ENCODE measurements at places on chromosomes 12 and 14.

GRCh38 chr14:94342334-94342934, 19.3 kb upstream of the SERPINA6 start:
- no peak for DNase-seq

- DNase-seq = no peak
These were observed 421 bp upstream of the RBMS2 start for GRCh38 chr12:56521209-56521589.

GRCh38 chr12:5807090-5807414, 138.0 kb downstream of the ANO2 start:
- DNase-seq = no peak

DNA sequence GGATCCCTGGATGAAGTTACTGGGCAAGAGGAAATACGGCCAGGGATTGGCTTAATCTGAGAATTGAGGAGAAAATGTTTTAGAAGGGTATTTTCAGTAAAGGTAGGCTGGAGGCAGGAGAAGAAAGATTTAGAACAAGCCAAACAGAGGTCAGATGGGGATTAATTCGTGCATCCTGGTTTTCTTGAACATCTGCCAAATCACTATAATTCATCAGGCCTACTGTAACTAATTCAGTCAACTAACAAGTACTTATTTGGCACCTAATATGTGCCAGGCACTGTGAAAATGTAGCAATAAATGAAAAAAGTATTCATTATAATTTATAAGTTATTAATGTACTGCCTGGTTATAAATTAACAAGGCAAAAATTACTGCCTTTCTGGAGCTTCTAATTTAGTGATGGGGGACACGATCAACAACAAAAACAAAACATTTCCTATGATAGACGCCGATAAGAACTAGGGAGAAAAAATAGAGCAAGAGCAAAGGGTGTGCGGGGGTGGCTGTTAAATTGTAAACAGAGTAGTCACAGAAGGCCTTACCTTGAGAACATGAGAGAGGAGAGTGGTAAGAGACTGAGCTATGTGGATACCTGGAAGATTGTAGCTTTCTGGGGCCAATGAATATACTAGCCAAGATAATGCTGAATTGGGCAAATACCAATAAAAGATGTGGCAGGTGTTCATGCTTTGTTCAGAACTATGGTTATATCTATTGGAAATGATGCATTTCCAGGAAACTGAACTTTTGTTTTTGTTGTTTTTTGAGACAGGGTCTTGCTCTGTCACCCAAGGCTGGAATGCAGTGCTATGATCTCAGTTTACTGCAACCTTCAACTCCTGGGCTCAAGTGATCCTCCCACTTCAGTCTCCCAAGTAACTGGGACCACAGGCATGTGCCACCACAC, 34.0 kb downstream of the DUSP16 start:
- DNase-seq = no peak

DNA sequence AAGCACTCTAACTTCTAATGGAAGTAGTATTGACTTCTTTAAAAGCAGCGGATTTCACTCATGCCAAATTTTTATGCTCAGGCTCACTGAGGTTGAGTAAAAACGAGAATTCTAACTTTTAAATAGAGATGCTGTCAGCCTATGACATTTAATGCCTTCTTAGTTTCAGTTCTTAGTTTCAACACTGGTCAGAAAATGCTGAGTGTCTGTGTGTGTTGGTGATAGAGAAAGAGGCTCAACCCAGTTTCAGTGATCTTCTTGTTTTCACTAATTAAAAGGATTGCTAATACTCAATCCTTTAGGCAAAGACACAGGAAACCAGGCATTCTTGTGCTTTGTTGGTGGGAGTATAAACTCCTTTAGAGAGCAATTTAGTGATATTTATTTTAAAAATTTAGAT, 31.0 kb downstream of the PEBP1 start:
- no peak for DNase-seq

DNA sequence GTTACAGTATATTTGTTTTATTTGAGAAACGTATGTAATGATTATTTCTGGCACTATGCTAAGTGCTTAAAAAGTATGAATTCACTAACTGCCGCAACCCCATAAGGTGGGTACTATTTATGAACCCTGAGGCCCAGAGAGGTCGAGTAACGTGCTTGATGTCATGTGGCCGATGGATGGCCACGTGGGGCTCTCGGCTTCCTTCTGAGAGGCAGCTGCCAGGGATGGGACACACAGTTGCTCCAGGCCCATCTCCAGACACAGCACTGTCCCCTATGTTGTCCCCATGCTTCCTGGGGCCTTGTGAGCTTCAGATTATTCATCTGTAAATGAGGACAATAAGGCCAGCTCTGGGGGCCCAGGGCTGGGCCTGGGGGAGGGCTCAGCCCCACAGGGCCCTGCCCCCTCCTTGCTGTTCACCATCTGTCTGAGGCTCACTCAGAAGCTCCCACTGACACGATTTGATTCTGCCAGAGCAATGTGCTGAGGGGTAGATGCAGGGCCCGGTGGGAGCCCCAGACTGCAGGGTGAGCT, 115.0 kb downstream of the CALM1 start:
- no peak for DNase-seq

DNA sequence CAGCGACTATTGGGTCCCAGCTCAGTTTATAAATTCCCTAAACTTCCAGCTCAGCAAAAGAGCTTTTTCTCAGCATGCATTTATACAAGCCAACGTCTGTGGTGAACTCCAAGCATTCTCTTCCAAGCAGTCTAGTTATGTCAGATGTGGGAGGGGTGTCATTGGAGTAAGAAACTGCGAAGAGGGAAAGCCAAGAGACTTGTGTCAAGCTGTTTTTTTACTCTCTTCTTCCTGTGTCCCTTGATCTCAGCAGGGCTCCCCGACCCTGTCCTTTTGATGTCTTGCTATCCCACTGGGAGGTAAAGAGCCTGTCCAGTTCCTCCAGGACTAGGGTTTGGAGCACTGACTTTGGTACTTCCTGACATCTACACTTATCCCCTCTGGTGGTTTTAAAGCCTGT, 69.0 kb downstream of the PPM1H start:
- no peak for DNase-seq

GRCh38 chr14:36519431-36520321, at the start of gene NKX2-1:
NKX2-1 (minus strand) TSS chr14:36520232; CDS start chr14:36520129, 103 bp downstream.
- DNase-seq = no peak

DNA sequence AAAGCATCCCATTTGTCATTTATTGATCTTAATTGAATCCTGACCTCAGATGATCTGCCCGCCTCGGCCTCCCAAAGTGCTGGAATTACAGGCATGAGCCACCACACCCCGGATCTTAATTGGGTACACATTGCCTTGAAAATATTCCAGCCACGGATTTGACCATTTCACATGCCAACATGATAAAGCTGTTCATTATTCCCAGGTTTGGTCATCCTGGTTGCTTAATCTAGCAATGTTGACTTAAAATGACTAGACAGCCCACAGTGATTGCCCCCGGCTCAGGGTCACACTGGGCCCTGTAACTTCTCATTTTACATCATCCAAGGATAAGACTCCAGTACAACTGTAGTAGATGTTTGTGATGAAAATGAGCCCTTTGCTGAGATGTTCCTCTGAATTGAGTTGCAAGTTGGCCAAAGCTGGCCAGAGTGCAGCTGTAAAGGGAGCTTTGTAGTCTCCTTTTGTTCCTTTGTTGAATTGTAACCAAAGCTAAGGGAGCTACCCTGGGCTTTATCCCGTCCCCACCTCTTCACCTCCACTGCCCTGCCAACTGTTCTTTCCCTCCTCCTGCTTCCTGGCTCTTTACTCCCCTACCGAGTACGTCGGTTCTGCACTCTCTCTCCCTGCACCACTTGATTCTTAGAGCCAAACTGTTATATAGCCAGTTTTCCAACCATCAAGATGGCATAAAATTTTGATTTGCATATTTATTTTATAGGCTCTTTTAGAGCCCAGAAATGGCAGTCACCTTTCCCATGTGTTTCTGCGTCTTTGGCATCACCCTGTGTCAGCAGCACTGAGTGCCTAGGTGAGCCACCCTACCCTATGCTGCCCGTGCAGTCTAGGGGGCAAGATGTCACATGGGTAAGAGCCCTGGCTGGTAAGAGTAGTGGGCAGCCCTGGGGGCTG, 141.3 kb upstream of the HIF1A start:
- no peak for DNase-seq

DNA sequence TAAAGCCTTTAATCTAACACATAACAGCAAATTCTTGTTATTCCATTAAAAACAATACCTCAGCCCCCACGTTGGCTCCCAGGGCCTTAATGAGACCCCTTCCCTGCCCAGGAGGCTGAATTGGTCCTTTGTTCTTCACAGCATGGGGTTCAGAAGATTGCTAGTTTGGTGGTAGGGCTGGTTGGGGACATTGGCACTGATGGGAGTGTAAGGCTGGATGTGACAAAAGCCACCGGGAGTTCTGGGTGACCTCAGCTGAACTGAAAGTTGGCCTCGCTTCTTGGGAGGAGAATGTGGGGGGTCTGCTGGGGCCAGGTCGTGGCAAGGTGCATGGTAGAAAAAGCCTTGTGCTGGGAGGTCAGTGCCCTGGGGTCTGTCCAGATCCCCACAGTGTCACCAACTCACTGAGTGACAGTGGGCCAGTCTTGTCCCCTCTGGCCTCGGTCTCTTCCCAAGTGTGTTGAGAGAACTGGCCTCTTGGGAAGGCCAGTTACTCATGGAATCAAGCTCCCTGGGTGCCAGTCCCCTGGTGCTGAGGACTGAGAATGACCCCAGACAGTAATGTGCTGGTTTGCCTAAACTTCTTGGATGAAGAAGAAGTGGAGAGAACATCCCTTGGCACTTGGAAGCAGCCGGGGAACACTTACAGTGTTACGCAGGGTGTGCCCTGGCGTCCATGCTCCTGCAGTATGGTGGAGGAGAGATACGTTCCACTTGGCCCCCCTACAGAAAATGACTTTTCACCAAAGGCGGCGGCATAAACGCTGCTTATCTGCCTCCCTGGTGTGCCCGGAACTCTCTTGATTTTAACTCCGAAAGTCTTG, 283.7 kb upstream of the RTL1 start:
- no peak for DNase-seq

- no peak for DNase-seq
These were observed 349.9 kb downstream of the LRIG3 start for GRCh38 chr12:58570411-58570810.

GRCh38 chr12:67921286-67921685, 68.0 kb upstream of the IFNG-AS1 start:
- no peak for DNase-seq

DNA sequence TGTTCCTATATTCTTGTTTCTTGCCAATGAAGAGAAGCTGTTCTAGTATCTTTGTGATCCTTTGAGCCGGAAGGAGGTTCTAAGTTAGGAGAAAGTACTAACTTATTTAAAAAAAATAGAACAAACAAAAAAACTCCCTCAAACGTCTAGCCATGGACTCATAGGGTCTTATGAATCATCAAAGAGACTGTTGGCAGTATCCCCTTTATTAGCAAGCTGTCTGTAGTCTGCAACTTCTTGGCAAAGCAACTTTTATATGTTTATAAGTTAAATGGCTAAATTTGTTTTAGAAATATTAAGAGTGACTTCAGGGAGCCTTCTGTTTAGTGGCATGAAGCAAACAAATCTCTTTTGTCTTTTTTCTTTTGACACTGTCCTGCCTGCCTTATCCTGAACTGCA, 291.9 kb downstream of the FUT8 start:
- DNase-seq = no peak
